Immature natural killer cell (primary cell): ENCODE measurements at places on chromosomes 4 and X.
A peak's percentile ranks its signal among the peaks of the same experiment; 100 is the strongest.

- H3K4me1 ChIP-seq = peaks cover 8% of the 10 kb centered on the region
- H3K27me3 ChIP-seq = no peaks in the 10 kb centered on the region
- no peak overlapping the region for H3K27ac ChIP-seq
- H3K4me3 ChIP-seq = no peak overlapping the region
- no peaks in the 10 kb centered on the region for H3K36me3 ChIP-seq
Observed at GRCh38 chr4:38614231-38614630, 49.8 kb upstream of the KLF3 start.

GRCh38 chr4:181685461-181685860, 557.7 kb upstream of the TENM3 start:
- DNase-seq = no peak
- no peaks in the 10 kb centered on the region for H3K36me3 ChIP-seq
- H3K4me1 ChIP-seq = no peaks in the 10 kb centered on the region
- no peak overlapping the region for H3K4me3 ChIP-seq

GRCh38 chrX:55240788-55241340, 20.7 kb downstream of the PAGE5 start:
- H3K4me1 ChIP-seq = no peaks in the 10 kb centered on the region
- H3K36me3 ChIP-seq = no peaks in the 10 kb centered on the region
- no peak overlapping the region for H3K4me3 ChIP-seq
- DNase-seq = no peak
- no peaks in the 10 kb centered on the region for H3K27me3 ChIP-seq

DNA sequence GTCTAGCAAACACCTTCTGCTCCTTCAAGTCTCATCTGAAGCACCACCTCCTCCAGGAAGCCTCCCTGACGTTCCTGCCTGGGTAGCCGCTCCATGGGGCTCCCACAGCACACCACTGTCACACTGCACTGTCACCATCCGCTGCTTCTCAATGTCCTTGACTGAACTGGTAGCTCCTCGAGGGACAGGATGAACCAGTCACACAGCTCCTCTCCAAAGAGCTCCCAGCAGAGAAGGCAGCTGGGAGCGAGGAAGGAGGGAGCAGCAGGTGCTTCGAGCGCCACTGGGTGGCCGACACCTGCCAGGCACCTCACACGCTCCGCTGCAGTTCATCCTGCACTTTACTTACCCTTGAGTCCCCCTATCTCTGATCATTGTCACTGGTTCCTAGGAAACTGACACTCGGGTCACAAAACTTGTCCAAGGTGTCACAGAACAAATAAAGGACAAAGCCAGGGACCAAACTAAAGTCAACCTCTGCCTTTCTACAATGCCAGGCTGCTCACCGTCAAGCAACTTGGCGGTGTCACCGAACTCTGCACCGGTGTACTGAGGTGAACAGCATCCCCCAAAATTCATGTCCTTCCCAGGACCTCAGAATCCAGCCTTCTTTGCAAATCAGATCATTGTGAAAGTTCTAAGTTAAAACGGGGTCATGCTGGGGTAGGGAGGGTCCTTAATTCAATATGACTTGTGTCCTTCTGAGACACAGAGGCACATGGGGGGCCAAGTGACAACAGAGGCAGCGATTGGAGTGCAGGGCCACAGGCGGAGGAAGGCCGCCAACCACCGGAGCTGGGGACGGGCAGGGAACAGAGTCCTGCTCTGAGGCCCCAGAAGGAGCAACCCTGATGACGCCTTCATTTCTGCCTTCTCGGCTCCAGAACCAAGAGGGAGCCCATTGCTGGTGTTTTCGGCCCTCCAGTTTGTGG, 5.5 kb upstream of the S100P start:
- H3K27me3 ChIP-seq = peaks cover 17% of the 10 kb centered on the region
- no peak for DNase-seq
- H3K4me1 ChIP-seq = peaks cover 77% of the 10 kb centered on the region
- H3K27ac ChIP-seq = peak overlapping the region; percentile 100
- H3K4me3 ChIP-seq = peak overlapping the region; percentile 92

DNA sequence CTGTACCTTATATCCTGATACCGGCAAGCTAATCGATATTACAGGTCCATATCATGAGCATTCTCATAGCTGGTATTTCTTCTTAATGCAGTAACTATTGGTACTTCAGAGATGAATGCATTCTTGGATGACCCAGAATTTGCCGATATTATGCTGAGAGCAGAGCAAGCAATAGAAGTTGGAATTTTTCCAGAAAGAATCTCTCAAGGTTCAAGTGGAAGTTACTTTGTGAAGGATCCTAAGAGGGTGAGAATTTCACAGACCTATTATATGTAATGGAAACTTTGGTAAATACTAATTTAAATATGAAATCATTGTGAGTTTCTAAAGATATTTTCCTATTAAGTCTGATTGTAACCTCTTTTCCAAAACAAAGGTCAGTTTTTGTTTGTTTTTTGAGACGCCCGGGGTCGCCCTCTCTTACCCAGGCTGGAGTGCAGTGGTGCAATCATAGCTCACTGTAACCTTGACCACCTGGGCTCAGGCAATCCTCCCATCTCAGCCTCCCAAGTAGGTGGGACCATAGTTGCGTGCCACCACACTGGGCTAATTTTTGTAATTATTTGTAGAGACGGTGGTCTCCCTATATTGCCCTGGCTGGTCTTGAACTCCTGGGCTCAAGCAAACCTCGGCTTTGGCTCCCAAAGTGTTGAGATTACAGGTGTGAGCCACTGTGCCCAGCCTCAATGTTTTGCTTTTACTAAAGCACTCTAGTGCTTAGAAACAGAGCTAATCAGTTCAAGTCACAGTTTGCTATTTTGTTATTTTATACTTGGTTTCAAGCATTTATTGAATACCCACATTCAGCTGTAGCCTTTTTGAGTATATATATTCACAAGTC, 18.6 kb downstream of the PI4K2B start:
- H3K27me3 ChIP-seq = no peaks in the 10 kb centered on the region
- DNase-seq = no peak
- no peak overlapping the region for H3K27ac ChIP-seq
- H3K4me1 ChIP-seq = peaks cover 46% of the 10 kb centered on the region
